Fibroblast of skin of right quadriceps (primary cell): ENCODE measurements at places on chromosomes 12 and 14.

DNA sequence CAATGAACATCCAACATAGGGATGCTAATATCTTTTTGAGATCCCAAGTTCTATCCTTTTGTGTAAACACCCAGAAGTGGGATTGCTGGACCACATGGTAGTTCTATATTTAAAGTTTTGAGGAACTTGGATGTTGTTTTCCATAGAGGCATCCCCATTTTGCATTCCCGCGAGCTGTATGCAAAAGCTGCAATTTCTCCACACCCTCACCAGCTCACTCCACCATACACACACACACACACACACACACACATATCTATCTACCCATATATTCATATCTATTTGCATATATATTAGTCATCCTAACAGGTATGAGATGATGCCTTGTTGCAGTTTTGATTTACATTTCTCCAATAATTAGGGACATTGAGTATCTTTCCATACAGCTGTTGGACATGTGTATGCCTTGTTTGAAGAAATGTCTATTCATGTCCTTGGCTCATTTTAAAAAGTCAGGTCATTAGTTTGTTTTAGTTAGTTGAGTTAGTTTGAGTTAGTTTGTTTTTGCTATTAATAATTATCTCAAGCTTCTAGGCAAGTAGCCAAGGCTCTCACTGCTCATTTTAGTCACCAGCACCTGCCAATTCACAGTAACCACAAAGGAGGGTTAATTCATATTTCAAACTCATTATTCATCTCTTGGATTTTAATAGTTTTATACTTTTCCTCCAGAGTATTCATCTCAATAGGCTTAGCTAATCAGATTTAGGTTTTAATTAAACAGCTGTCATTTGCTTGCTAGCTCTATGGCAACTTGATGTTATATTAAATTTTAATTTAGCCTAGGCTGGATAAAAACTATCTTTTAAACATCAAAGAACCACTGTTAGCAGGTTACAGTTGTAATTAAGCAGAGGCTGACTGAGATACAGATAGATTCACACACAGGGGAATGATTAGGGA, 1435.9 kb upstream of the TMEM132C start:
- DNase-seq, result no peak

- no peak for DNase-seq
Observed at GRCh38 chr14:29900609-29901350, 26.9 kb downstream of the PRKD1 start.

GRCh38 chr12:10030446-10030845, at the start of gene CLEC9A:
Gene CLEC9A, plus strand, starts transcription at chr12:10030682. Its CDS starts 22,006 bp downstream, at chr12:10052688.
- DNase-seq, result no peak

DNA sequence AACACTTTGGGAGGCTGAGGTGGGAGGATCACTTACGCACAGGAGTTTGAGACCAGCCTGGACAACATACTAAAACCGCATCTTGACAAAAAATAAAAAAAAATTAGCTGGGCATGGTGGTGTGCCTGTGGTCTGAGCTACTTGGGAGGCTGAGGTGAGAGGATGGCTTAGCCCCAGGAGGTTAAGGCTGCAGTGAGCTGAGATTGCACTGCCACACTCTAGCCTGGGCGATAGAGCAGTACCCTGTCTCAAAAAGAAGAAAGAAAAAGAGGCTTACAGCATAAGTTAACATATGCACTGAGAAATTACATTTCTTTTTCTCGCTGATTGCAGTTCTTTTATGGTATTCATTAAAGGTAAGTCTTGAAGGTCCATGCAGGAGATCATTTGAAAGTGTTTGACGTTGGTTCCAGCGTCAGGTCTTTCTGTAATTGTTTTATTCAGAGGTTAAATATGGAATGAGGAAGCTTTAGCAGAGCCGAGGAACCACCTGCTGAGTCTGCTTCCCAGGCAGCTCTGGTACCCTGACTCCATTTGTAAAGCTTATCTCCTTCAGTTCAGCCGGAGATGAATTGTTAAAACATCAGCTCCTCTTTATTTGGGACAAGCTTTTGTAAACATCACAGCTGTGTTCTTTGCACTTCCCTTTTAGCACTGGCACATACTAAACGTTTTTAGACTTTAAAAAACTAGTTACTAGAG, 18.5 kb downstream of the SFSWAP start:
- DNase-seq, result no peak

DNA sequence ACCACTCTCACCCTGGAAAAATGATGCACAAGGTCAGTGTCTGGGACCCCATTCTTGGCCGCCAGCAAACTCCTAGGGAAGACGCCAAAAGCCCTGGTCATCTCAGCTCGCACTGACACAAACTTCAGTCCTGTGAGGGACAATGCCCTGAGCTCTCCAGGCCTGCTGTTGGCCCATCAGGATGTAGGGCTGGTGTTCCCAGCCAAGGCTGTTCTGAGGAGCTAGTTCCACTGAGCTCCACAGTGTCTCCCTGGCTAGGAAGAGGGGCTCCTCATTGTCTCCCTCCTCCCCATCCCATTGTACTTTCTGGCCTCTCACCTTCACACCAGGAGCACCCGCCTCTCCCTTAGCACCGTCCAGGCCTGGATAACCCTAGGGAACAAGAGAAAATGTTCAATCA, 10.8 kb downstream of the COL2A1 start:
- DNase-seq, result no peak

GRCh38 chr12:40020261-40020691, 85.6 kb downstream of the SLC2A13 start:
- DNase-seq, result no peak

DNA sequence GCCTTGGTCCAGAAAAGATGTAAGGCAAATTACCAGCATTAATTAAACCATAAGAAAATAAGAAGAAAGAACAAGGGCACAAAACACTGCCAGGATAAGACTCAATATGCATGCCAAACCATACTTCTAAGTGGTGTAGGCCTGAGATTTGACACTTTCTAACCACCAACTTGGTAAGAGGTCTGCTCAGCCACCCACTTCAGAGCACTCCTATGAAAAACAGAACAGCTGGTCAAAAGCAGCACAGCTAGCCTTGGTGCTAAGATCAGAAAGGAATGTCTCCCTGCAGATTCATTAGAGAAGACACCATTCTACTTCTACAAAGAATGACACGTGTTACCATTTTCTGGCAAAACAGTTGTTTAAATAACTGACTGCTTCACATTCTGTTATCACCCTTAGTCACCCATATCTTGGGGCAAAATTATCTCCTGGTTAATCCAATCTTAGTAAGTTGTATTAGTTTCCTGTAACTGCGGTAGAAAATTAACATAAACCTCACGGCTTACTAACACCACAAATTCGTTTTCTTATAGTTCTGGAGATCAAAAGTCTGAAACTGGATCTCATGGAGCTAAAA, 13.2 kb downstream of the RPS6KA5 start:
- no peak for DNase-seq

DNA sequence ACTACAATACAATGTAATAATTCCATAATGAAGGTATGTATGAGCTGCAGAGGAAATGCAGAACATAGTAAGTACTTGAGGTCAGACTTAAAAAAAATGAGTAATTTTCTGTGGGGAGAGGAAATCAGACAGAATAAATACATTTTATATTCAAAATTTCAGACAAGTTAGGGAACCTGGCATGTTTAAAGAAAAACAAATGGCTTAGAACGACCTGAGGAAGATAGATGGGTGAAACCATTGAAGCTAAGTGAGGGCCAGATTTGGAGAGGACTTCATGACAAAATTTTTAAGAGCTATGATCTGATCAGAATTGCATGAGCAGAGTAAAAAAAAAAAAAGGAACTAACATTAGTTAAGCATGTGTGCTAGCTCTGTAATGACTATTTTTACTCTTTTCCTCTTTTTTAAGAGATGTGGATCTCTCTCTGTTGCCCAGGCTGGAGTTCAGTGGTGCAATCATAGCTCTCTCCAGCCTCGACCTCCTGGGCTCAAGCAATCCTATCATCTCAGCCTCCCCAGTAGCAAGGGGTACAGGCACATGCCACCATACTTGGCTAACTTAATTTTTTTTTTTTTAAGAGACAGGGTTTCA, 157.6 kb upstream of the PDE3A start:
- no peak for DNase-seq

DNA sequence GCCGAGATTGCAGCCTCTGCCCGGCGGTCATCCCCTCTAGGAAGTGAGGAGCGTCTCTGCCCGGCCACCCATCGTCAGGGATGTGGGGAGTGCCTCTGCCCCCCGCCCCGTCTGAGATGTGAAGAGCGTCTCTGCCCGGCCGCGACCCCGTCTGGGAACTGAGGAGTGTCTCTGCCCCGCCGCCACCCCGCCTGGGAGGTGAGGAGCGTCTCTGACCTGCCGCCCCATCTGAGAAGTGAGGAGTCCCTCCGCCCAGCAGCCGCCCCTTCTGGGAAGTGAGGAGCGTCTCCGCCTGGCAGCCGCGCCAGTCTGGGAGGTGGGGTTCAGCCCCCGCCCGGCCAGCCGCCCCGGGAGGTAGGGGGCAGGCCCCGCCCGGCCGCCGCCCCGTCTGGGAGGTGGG, 544.0 kb downstream of the CCER1 start:
- no peak for DNase-seq
